Bronchial smooth muscle cell (primary cell): ENCODE measurements at places on chromosomes 16 and 17. TPM values are rescaled to one million over a fixed set of nuclear protein-coding genes. Genes with fewer than 3 reads are reported as not detected.

The ZNF750 gene
- 0.09 TPM in 1 of 2 replicates, not detected in the other for total RNA-seq

The CALB2 gene
- under 0.01 TPM in 1 of 2 replicates, not detected in the other for total RNA-seq

The PRR15L gene
- total RNA-seq, result not detected in 2 replicates

The TERB1 gene
- under 0.01 and 0.09 TPM in 2 replicates for total RNA-seq

The TAF1C gene
- 10.6 and 14.4 TPM in 2 replicates for total RNA-seq

The CHST4 gene
- total RNA-seq, result not detected in 2 replicates

The TBC1D26 gene
- under 0.01 and 0.09 TPM in 2 replicates for total RNA-seq

The ZNF594 gene
- total RNA-seq, result 4.8 and 6.5 TPM in 2 replicates

The P2RX1 gene
- not detected in 2 replicates for total RNA-seq

The HIGD1B gene
- not detected in 2 replicates for total RNA-seq
